Pancreas (tissue), 10 donors: ENCODE measurements at places on chromosomes 2 and 18. TPM values are rescaled to one million over a fixed set of nuclear protein-coding genes. Genes with fewer than 3 reads are reported as not detected.

Gene FSIP2
- total RNA-seq: 0.38 TPM

Gene MRPL19
- total RNA-seq: 28.5 TPM

Gene EMILIN2
- total RNA-seq: 4.4 TPM

Gene DUSP2
- total RNA-seq: 0.47 TPM

Gene SANBR
- 3.5 TPM for total RNA-seq

- no peak for DNase-seq
These were observed 9.6 kb downstream of the TRIM54 start for GRCh38 chr2:27291865-27292264.

- no peak for DNase-seq
These were observed 34.5 kb upstream of the CSRNP3 start for GRCh38 chr2:165434865-165435496.

DNA sequence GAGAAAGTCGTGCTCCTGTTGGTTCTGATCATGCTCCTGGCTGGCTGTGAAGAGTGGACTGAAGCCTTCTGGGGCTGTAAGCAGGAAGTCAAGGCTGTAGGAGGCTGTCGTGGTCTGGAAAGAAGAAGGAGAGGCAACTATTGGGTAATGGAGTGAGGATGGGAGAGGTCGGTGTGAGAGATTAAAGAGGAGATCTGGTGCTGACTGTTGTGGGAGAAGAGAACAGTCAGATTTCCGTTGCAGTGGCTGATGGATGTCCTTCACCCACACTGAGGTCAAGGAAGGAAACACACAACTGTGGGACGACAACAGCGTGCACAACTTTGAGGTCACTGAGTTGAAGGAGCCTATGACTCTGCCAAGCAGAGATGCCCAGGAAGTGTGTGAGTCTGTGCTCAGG lies 2.8 kb upstream of the PSMD1 start:
- no peak for DNase-seq

GRCh38 chr18:2102022-2102421 lies 469.3 kb downstream of the METTL4 start:
- DNase-seq: no peak

DNA sequence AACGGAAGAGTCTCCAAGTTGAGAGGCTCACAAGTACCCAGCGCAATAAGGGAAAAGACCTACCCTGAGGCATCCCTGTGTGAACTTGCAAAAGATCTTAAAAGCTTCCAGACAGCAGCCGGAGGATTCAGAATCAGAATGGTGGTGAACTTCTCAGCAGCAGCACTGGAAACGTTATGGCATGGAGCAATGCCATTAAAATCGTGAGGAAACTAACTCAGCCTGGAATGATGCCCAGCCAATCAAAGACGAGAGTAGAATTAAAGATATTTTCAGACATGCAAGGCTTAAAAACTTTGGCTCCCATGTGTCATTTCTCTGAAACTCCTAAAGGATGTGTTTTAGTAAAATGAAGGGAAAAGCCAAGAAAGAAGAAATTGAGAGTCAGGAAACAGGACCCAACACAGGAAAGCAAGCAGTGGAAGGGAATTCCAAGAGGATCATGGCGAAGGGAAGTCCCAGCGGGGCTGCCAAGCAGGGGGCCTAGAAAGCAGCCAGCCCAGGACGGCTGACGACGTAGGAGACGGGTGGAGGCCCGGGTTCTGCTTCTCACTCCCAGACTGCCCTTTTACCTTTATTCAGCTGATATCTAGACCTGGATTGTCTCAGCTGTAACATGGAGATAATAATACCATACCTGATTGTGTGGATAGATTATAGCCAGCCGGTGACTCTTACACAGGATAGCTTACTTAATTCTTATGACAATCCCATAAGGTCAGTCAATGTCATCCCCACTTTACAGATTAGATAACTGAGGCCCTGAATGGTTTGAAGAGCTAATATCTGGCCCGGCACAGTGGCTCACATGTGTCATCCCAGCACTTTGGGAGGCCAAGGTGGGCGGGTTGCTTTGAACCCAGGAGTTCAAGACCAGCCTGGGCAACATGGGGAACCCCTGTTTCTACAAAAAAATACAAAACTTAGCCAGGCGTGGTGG lies 92.8 kb downstream of the ASAP2 start:
- DNase-seq: no peak
